ENCODE measurements at places on chromosomes 1 and 21.
A peak's percentile ranks its signal among the peaks of the same experiment; 100 is the strongest.

GRCh38 chr1:58818075-58818474, 34.2 kb upstream of the JUN start:
- DNase-seq = no peak

- DNase-seq = no peak
Observed at GRCh38 chr1:101150670-101151069, 86.1 kb upstream of the S1PR1 start.

DNA sequence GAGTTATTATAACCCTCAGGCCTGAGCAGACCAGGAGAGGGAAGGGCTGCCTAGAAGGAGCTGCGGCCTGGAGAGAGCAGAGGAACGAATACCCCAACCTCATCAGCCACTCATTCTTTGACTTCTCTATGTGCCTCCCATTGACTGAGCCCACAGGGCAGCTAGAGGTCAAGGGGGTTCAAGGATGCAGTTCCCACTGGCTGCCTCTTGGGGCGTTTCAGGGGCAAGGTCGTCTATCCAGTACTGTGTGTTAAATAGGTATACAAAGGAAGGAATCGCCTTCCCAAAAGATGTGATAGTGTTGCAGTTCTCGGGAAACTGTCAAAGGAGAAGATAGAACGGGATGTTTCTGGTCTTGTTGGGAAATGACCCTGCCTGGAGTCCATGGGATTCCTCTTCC, 250.6 kb downstream of the PRDM2 start:
- no peak for DNase-seq

GRCh38 chr1:47722101-47722500, 275.1 kb downstream of the TRABD2B start:
- DNase-seq = no peak

GRCh38 chr1:201628490-201628889, 89.6 kb downstream of the NAV1 start:
- DNase-seq = peak; percentile 53

DNA sequence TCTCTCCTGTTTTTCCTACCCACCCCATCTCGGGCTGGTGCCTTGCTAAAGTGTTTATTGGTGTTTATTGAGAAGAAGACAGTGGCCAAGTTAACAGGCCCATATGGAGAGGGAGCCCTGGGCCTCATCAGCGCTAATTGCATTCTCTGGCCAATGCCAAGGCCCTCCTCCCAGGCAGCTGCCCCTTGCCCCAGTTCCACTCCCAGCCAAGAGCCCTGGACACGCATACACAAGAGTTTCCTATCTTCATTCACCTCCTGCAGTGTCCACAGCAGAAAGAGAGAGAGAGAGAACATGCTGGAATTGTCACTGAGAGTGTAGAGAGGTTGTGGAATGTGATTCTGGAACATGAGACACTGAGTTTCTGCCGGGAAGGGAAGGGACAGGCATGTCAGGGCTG, 25.4 kb upstream of the VWA5B1 start:
- no peak for DNase-seq

GRCh38 chr1:197799271-197799670, 24.0 kb upstream of the DENND1B start:
- peak; percentile 39 for DNase-seq

DNA sequence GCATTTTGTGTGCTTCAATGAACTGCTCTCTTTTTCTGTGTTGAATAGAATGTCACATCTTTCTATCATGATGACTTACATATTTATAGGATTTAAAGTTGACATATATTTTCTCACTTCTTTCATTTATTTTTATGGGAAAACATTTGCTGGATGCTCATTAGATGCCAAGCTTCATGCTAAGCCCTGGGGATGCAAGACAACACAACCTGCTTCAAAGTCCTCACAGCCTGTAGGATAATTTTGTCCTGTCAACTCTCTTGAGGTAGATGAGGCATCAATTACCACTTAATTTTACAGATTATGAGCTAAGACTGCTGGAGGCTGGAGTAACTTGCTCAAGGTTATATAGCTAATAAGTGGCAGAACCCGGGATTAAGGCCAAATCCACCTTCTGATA, 264.3 kb downstream of the GRIK1 start:
- DNase-seq = no peak

GRCh38 chr1:3775490-3776230, 3.1 kb downstream of the SMIM1 start:
- DNase-seq = peak; percentile 64

GRCh38 chr1:2379733-2380404, 11.5 kb downstream of the MORN1 start:
- DNase-seq = no peak

DNA sequence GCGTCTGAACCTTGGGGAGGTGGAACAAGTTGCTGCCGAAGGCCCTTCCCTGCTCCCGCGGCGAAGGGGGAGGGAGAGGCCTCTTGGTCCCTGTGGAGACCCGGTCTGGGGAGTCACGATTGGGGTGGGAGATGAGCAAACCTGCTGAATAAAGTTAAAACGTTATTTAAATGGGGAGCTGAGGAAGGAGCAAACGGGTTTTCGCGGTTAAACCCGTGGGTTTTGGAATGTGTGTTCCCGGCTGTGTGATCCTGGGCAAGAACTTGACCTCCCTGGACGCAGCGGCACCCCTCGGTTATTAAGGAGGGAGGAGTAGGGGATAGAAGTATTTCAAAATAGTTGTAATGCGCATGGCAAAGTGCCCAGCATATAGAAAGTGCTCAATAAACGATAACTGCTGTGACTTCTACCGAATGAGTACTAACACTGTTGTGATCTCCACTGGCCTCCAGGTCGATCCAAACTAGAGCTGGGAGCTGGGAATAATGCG, 3.4 kb downstream of the FAM110D start:
- no peak for DNase-seq

GRCh38 chr1:68210027-68210426, 22.3 kb downstream of the WLS start:
- no peak for DNase-seq

DNA sequence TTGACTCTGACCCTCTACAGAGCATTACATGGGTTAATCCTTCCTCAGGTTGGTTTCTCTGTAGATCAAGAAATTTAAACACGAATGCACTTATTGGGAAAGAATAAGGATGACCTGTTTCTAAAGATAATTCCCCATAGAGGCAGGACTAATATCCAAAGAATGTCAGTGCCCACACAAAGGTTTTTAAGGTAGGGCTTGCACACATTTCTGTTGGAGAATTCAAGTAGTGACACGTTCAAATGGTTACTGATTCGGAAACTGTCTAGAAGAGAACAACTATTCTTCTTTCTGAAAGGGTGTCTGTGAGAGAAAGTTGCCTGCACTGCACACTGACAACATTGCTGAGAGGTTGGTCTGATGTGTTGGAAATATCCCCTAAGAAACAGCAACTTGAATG, 167.3 kb downstream of the ZNF326 start:
- no peak for DNase-seq

- no peak for DNase-seq
Observed at GRCh38 chr1:183239793-183240525, 53.9 kb downstream of the LAMC2 start.

GRCh38 chr1:2554621-2555387, 1.4 kb upstream of the TNFRSF14 start:
- DNase-seq = no peak

DNA sequence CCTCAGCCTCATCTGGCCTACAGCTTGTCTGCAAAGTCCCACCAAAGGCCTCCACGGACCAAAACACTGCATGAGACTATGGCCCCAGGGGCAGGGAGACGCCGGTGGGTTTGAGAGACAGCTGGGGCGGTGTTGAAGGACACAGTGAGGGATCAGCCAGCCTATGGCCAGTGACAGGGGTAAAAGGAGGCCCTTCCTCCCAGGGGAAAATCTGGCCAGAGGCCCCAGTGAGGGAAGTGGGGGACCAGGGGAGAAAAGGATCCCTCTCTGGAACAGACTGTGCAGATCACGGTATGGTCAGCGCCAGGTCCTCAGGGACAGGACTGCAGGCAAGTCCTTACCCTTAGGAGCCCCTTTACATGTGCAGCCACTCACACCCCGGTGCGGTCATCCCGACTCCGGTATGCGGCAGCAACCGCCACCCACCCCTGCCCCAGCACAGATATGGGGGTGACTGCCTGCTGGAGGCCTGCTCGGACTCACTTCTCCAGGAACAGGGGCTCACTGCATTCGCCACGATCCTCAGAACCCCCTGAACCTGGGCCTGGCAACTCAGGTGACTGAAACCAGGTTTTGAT, 1.3 kb downstream of the CERS2 start:
- peak; percentile 22 for DNase-seq

GRCh38 chr1:160567858-160568682, 11.2 kb downstream of the CD84 start:
- no peak for DNase-seq

- DNase-seq = no peak
Observed at GRCh38 chr1:15384301-15384901, 25.3 kb upstream of the EFHD2 start.

DNA sequence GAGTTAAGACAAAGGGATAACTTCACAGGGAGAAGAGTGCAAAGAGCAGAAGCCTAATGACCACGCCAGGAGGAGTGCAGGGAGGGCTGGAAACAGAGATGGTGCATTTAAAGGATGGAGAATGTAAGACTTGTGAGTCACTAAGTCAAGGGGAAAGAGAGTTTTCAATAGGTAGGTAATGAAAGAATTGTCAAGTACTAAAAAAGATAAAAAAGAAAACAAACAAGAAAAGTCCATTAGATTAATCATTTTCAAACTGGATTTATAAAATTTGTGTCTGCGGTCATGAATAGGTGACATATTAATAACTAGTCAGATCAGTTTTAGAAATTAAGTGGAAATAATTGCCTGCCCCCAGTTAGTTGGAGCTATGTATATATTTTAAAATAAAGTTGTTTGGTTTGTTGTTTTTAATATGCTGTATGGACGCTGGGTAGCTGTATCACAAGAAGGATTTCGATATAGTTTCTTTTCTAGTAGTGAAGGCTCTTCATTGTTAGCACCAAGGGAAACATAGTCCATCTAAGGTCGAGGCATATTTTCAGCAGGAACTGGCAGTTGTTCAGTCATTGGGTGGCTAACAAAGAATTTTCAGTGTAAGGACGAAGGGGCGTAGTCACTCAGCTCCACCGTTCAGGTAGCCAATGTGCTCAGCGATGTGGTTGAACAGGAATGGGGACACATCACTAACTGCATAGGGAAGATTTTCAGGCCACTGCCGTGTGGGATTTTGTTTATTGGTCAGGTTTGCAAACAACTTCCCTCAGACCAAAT, 203.0 kb downstream of the TGFB2 start:
- no peak for DNase-seq

GRCh38 chr1:208047975-208048374, 137.1 kb upstream of the CD34 start:
- no peak for DNase-seq

All from BE2C (cell line).